ENCODE measurements at places on chromosomes 7 and 10.
A peak's percentile ranks its signal among the peaks of the same experiment; 100 is the strongest.

DNA sequence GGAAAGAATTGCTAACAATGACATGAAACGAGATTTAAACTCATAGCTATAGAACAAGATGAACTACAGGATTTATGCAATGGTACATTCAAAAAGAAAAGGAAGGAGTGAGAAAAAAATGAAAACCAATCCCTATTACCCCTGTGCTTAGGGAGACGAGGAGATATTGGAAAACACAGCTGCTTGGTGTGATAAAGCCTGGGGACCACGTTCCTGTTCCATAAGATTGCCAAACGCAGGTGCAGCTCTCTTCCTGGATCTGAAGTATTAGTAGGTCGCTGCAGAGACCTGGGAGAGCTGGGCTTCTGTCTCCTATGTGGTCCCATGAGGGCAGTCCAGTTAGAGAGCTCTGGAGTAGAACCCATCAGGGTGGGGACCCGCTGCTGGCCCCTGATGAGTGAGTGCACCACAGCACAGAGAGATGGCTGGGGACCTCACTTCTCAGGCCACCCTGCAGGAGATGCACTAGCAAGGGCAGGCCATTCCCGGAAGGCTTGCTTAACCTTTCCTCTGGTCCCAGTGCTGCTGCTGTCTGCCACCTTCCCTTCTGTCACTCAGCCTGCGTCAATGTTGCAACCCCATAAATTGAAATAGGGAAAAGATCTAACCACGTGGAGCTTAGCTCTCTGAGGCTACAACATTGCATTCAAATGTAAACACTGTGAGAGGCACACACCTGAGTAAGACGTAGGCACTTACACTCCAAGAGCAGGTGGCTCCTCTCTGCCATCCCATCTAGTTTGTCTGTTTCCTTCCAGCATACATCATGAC lies 57.9 kb downstream of the MTPN start:
- DNase-seq: no peak

DNA sequence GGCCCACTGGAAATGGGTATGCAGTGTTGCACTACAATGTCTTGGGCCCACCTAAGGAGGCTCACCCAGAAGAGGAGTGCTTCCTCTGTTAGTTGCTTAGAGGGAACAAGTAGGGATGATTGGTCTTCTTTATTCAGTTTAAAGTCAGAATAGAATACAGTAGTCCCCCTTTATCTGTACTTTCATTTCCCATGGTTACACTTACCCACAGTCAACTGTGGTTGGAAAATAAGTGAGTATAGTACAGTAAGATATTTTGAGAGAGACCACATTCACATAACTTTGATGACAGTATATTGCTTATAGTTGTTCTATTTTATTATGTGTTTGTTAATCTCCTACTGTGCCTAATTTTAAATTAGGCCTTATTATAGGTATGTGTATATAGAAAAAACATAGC lies 151.4 kb downstream of the COL28A1 start:
- DNase-seq: no peak

- no peak for DNase-seq
Observed at GRCh38 chr7:145893925-145894535, 222.6 kb upstream of the CNTNAP2 start.

DNA sequence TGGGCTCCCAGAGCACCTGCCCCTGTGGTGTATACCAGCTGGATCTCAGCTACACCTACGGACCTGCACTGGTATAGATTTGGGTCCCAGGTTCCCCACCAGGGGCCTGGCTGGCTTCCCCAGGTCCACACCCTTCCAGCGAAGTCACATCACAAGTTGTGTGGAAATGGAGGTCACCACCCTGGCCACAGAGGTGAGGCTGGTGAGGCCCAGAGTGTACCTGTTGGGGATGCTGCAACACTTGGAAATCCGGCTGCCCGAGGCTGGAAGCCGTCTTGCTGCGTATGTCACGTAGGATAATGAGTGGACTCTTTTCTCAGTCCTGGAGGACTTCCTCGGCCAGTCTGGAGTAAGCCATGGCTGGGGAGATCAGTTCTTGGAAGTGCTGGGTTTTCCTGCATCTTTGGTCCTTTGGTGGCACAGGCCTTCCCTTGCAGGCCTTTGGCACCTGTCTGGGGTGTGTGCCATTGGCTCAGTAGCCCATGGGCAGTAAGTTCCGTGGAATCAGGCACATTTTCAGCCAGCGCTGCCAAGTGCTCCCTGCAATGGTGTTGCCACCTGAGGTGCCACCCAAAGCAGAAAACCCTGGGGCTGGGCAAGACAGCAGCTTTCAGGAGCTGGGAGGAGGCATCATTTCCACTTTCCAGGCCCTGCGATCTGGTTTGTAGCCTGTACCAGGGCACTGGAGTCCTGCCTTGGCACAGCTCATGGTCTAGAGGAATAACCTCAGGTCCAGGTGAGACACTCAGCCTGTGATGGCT lies 97.9 kb downstream of the LHPP start:
- no peak for DNase-seq

- DNase-seq: peak; percentile 2
Observed at GRCh38 chr10:131043039-131043691, 268.4 kb downstream of the TCERG1L start.

- DNase-seq: no peak
Observed at GRCh38 chr10:9253121-9253520, 1198.6 kb downstream of the GATA3 start.

DNA sequence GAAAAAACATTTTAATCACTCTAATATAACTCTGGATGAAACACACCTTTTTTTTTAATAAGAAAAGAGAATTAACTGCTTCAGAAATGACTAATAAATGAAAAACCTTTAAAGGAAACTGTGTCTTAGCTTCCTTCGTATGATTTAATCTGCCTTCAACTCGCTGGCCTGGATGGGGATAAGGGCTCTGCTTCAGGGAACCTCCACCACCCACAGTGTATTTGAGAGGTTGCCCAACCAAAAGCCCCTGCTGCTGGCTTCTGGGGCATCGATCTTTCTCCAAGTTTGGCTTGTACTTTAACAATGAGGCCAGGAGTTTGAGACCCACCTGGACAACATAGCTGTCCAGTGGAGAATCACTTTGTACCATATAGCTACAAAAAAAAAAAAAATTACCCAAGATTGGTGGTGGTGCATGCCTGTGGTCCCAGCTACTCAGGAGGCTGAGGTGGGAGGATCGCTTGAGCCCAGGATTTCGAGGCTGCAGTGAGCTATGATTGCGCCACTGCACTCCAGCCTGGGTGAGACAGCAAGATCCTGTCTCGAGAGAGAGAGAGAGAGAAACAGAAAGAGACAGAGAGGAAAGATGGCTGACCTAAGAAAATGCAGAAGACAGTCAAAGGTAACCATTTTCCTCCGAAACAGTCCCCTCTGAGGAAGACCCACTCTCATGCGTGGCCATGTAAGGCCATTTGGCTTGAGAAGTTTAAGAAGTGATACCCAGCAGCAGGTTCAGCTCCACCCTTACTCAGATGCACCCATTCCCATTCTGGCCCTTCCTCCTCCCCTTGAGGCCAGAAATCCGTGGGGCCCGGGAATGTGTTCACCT lies 13.6 kb upstream of the LIMK1 start:
- DNase-seq: no peak

DNA sequence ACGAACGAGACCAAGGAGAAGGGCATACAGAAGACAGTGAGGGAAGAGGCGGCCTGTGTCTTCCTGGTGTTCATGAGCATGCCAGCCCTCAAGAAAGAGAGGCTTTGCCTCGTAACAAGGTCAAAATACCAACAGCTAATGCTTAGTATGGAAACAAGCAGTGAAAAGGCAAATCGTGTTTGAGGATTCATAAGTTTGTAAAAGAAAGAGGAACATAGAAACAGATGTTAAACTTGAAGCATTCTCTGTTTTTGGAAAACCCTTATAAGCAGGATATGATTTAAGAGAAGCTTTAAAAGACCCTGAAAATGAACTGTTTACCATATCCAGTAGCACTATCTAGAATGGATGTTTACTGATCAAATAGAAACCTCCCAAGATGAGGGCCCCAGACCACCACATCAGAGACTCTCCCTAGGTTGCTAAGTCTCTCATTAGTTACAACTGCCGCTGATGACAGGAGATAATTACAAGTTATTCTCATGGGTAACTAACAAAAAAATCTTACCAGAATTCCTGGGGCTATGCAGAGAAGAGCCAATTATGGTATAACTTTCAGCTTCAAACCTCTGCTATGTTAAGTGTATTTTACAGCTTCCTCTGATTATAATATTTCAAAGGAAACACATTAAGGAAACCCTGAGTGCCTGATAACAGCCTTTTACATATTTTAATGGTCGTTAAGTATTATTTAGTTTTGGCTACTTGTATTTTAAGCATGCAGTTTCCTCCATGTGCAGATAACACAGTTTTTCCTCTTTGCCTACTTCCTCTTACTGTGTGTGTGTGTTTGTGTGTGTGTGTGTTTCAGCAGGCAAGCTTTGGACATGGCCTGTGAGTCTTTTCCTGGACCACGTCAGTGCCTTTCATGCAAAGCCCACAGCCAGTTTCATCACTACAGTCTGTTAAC lies 17.9 kb downstream of the JCAD start:
- no peak for DNase-seq

- no peak for DNase-seq
Observed at GRCh38 chr10:127851661-127852194, 41.0 kb downstream of the CLRN3 start.

DNA sequence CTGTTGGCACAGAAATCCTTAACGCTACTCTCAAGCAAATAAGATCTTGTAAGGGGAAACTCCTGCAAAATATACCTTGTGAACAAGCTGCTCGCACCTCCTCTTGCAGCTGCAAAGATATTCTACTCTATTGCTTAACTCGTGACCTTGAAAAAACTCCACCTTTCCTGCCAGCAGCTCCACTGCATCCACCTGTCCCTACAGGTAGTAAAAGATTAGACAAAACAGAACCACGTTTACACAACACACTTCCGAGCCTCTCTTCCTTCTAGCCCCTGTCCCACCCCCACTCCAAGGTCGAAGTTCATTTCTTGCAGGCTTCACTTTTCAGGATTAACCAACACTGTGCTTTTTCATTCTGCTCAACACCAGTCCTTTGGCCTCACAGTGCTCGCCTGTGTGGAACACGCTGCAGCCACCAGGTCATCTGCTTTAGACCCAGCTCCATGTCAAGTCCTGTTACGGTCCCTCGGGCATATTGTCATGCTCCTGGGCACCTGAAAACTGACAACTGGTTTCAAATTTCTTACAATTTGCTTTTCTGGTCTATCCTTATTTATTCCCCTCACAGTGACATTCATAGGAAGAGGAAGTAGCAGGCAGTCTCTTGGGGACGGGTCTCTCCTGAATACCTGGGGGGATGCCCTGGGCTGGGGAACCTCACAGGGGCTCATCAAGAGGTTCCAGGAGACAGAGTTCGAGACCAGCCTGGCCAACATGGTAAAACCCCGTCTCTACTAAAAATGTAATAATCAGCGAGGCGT lies 165.8 kb upstream of the KLF14 start:
- no peak for DNase-seq

GRCh38 chr10:60167050-60167449 lies 222.6 kb downstream of the ANK3 start:
- no peak for DNase-seq

GRCh38 chr7:127665922-127666321 lies 13.9 kb downstream of the SND1 start:
- no peak for DNase-seq

- DNase-seq: no peak
Observed at GRCh38 chr10:103752680-103753248, 102.6 kb downstream of the SH3PXD2A start.

DNA sequence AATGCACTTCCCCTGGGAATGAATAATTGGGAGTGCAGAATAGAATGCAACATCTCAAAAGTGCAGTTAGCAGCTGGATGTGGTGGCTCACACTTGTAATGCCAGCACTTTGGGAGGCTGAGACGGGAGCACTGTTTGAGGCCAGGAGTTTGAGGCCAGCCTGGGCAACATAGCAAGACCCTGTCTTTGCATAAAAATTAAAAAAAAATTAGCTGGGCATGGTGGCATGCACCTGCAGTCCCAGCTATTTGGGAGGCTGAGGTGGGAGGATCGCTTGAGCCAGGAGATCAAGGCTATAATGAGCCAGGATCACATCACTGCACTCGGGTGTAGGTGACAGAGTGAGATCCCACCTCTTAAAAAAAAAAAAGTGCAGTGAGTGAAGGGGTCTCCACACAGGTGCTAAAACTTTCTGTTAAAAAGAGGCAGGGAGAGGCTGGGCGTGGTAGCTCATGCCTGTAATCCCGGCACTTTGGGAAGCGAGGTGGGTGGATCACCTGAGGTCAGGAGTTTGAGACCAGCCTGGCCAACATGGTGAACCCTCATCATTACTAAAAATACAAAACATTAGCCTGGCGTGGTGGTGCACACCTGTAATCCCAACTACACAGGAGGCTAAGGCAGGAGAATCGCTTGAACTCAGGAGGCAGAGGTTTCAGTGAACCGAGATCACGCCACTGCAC lies 13.5 kb upstream of the ZMIZ1 start:
- DNase-seq: no peak

DNA sequence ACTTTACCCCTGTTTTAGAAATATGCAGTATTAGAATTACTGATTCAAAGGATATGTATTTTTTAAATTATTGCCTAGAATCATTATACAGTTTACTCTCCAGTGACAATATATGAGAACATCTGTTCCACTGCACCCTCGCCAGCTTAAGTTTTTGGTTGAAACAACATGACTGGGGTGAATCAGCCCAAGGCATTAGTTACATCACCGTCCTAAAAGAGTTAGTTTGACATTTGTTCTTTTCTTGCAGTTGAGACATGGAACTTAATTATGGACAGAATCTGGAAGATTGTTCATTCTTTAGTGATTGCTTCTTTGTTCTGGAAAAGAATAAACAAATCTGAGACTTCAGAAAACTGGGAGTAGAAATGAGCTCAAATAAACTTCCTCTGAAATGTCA lies 167.3 kb upstream of the DKK1 start:
- DNase-seq: no peak

GRCh38 chr10:29522061-29522855 lies 112.5 kb downstream of the SVIL start:
- no peak for DNase-seq

DNA sequence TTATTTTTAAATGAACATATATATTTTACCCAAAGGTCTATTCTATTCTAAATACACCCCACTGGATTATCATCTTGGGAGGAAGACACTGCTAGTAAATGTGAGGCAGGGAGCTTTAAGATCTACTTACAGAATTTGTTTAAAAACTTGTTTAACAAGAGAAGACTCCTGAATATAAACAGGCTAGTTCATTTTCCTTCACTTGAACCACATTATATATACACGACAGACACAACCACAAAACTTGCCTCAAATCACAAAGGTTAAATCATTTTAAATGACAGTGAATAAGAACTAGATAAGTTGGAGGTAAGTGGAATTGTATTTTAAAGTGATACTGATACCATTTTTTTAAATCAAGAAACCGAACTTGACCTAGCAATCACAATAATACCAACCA lies 109.2 kb downstream of the ATE1 start:
- no peak for DNase-seq

- no peak for DNase-seq
Observed at GRCh38 chr10:92857904-92858514, 9.7 kb downstream of the EXOC6 start.

DNA sequence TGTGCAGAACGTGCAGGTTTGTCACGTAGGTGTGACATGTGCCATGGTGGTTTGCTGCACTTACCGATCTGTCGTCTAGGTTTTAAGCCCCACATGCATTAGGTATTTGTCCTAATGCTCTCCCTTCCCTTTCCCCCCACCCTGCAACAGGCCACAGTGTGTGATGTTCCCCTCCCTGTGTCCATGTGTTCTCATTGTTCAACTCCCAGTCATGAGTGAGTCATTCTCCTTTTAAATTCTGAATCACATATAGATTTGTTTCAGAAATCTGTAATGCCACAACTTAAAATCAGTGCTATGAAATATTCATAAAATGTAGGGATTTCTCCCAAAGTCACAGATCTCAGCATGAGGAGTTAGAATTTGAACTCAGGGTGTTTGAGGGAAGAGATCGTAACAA lies 552.5 kb upstream of the MBL2 start:
- no peak for DNase-seq

- DNase-seq: no peak
Observed at GRCh38 chr7:93378131-93378760, 146.1 kb downstream of the VPS50 start.
